ENCODE measurements at places on chromosomes 6 and 20. TPM values are rescaled to one million over a fixed set of nuclear protein-coding genes. Genes with fewer than 3 reads are reported as not detected.
A peak's percentile ranks its signal among the peaks of the same experiment; 100 is the strongest.

The VARS1 gene
- total RNA-seq: 21.9 TPM

DNA sequence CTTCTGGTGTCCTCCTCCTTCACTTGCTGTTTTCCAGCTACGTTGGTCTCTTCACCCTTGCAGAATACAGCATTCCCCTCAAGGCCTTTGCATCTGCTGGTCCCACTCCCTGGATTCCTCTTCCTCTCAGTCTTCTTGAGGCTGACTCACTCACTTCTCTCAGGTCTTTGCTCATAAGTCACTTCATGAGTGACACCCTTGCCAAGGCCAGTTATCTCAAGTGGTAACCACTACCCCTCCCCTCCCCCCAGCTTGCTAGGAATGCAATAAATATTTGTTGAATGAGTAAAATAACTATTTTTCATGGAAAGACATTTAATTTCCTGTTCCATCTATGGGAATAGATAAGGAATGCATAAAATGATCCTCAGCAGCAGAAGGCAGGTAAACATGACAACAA is 131.7 kb downstream of the PLCB4 start:
- DNase-seq: no peak

GRCh38 chr6:4644996-4645395 is 131.2 kb upstream of the CDYL start:
- no peak for DNase-seq

The TAGAP gene
- 0.66 TPM for total RNA-seq

The METTL24 gene
- total RNA-seq: 1.4 TPM

DNA sequence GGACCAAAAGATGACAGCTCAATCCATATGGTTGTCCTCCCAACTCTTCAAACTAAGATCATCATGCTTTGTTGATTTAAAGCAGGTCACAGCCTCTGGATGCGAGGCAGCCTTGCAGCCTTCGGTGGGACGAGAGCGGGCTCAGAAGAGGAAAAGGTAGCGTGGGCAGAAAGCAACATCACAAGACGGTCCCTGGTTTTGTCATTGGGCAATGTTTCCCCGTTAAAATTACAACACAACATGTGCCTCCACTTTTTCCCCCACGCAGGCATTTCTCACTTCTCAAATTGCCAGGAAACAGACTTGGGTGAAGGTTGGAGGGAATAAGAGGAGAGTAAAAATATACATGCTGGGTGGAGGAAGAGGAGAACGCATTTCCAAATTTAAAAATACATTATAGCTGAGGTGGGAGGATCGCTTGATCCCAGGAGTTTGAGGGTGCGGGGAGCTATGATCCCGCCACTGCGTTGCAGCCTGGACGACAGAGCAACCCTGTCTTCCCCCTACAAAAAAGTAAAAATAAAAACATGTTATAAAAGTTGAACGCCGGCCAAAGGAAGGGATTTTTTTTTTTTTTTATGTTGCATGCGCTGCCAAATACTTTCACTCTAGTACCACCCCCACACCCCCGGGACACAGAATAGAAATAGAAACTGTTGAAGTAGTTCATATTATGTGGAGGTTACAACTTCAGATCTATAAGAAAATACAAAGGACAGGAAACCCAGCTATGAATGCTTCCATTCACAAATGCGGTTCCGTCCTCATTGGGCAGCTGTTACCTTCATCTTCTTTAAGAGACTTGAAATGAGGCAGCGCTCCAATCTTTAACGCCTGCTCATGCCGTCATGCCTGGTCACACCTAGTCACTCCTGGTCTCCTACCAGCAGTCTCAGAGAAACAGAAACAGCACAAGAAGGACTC is 13.9 kb upstream of the NAA20 start:
- peak; percentile 93 for DNase-seq

DNA sequence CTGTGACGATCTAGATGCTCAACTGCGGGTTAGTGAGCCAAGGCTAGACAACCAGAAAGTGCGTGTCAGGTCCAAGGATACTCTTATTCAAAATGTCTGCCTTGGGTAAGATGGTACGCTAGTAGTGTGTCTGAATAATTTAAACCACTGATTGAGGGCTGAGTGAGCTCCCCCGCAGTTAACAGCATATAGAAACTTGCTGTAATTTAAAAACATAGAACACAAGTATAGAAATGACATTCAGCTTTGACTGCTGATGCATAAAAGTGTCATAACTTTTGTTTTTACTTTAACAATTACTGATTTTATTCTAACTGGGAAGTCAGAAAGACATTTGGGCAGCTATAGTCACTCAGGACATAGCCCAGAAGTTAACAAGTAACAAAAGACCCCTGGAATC is 45.6 kb upstream of the SLC22A1 start:
- no peak for DNase-seq

The HSF2 gene
- total RNA-seq: 30.8 TPM

- no peak for DNase-seq
Measured at GRCh38 chr6:78850621-78851020, 16.7 kb upstream of the IRAK1BP1 start.

The GPANK1 gene
- total RNA-seq: 9.8 TPM

Measured in muscle of leg (tissue), 16 donors.